Ovary (tissue), 10 donors: ENCODE measurements at places on chromosomes 3 and 15. TPM values are rescaled to one million over a fixed set of nuclear protein-coding genes. Genes with fewer than 3 reads are reported as not detected.

DNA sequence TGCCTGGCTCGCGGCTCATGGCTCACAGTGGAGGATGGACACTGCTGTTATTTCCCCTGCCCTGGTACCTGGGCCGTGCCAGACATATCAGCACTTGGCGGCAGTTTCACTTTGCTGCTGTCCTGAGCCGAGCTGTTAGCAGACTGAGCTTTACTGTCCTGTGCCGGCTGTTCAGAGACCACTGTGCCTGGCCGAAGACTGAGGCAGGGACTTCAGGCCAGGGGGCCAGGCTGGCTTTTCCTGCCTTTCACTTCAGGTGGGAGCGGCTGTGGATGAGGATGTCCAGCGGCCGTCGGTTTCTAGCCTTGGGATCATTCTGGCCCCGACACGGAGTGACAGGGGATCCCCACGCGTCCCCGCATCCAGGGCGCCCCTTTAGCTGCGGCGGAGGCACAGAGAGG, 1.1 kb downstream of the ATP10A start:
- H3K36me3 ChIP-seq, result no peaks in the 10 kb centered on the region
- DNase-seq, result no peak
- no peaks in the 10 kb centered on the region for H3K27me3 ChIP-seq
- H3K4me1 ChIP-seq, result peaks cover 6% of the 10 kb centered on the region

DNA sequence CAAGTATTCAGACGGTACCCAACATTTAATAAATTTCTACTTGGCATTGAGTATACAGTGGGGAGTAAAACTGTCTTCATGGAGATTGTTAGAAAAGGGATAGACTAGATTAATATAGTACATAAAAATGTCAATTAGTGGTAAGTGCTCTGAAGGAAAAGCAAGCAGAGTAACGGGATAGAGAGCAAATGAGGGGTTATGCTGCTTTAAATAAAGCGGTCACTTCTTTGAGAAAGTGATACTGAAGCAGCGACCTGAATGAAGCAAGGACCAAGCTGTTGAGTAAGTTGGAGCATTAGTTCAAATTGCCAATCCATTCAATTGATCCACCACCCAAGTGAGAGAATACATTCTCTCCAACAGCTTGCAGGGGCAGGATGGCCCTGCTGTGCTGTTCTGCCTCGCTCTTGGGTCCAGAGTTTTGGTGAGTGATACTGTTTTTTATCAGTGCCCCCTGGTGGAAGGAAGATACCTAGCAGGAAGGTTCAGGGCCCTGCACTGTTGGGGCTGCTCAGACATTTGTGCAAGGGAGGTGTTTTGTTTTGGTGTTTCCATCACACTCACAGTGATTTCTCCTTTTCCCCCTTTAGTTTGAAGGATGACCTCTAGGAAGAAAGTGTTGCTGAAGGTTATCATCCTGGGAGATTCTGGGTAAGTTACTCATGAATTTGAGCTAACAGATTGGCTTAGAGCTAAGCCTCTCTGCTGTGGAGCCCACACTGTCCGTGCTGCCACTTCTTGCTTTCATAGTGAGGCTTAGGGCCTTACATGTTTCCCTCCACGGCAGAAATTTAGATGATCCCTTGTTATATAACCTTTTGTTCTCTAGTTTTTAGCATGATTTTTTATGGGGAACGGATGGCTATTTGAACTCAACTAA, 69.0 kb downstream of the RAB7A start:
- no peaks in the 10 kb centered on the region for H3K27me3 ChIP-seq
- H3K4me1 ChIP-seq, result peaks cover 8% of the 10 kb centered on the region
- H3K4me3 ChIP-seq, result no peak overlapping the region
- DNase-seq, result peak; percentile 34

- peak within 1 kb of the TSS; percentile 87 for H3K4me3 ChIP-seq
- DNase-seq, result peak; percentile 99
- H3K4me1 ChIP-seq, result peaks cover 2% of the 10 kb centered on the region
- peak within 1 kb of the TSS; percentile 70 for H3K27ac ChIP-seq
- H3K36me3 ChIP-seq, result no peaks in the 10 kb centered on the region
These were observed at the start of the genes EMC7 and PGBD4 for GRCh38 chr15:34101366-34102174. TSS of gene EMC7 (minus strand) at chr15:34101862. CDS start at chr15:34101839, 23 bp downstream. TSS of gene PGBD4 (plus strand) at chr15:34102083. CDS start at chr15:34102532, 449 bp downstream.

DNA sequence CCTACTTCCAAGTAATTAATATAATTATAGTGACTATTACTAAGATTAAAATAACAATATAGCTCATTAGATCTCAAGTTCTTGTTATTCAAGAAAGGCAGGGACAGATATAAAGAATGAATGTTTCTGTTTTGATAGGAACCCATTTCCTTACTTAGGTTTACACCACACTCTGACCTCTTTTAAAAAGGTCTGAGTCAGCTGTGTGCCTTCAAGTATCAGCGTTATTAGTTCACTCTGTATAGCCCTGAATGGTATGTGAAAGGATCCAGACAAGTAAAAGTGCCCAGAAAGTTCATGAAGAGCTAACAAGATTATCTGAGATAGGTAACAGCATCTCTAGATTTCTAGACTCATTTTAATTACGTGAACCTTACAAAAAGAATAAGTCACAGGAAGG, 28.9 kb downstream of the PDCD10 start:
- no peak overlapping the region for H3K4me3 ChIP-seq
- no peaks in the 10 kb centered on the region for H3K36me3 ChIP-seq
- no peaks in the 10 kb centered on the region for H3K4me1 ChIP-seq
- DNase-seq, result no peak

DNA sequence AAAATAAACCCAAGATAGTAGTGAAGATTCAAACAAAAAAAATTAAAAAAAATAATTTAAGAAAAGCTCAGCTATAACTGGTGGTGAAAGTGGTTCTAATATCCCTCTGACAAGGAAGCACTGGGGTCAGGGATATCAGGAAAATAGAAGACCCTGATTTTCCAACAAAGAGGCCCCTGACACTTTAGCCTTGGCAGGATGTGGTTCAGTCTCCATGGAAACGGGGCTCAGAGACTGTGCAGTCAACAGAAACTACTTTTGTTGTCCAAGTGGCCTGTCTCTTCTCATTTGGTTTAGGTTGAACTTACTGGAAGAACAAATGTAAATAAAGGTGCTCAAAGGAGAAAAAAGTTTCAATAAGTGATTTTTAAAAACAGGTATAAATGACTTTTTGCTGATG, 27.2 kb downstream of the INTS14 start:
- no peak overlapping the region for H3K4me3 ChIP-seq
- no peaks in the 10 kb centered on the region for H3K36me3 ChIP-seq
- H3K27ac ChIP-seq, result no peak overlapping the region
- H3K27me3 ChIP-seq, result no peaks in the 10 kb centered on the region
- H3K4me1 ChIP-seq, result no peaks in the 10 kb centered on the region

GRCh38 chr3:194657439-194657838, 14.6 kb downstream of the LSG1 start:
- peaks cover 4% of the 10 kb centered on the region for H3K4me1 ChIP-seq
- H3K27ac ChIP-seq, result no peak overlapping the region
- no peak overlapping the region for H3K4me3 ChIP-seq
- H3K27me3 ChIP-seq, result no peaks in the 10 kb centered on the region

GRCh38 chr3:185251272-185251671, 2.6 kb downstream of the EHHADH start:
- H3K27ac ChIP-seq, result no peak overlapping the region
- no peak overlapping the region for H3K4me3 ChIP-seq
- H3K4me1 ChIP-seq, result no peaks in the 10 kb centered on the region

GRCh38 chr15:96121086-96121920, 209.2 kb upstream of the NR2F2 start:
- no peaks in the 10 kb centered on the region for H3K4me1 ChIP-seq
- H3K27ac ChIP-seq, result no peak overlapping the region
- H3K27me3 ChIP-seq, result no peaks in the 10 kb centered on the region
- H3K36me3 ChIP-seq, result no peaks in the 10 kb centered on the region
- no peak overlapping the region for H3K4me3 ChIP-seq

- no peak for DNase-seq
- H3K36me3 ChIP-seq, result no peaks in the 10 kb centered on the region
- no peak overlapping the region for H3K27ac ChIP-seq
- no peak overlapping the region for H3K4me3 ChIP-seq
- H3K4me1 ChIP-seq, result no peaks in the 10 kb centered on the region
- no peaks in the 10 kb centered on the region for H3K27me3 ChIP-seq
These were observed 139.8 kb upstream of the PROK2 start for GRCh38 chr3:71924721-71925120.

DNA sequence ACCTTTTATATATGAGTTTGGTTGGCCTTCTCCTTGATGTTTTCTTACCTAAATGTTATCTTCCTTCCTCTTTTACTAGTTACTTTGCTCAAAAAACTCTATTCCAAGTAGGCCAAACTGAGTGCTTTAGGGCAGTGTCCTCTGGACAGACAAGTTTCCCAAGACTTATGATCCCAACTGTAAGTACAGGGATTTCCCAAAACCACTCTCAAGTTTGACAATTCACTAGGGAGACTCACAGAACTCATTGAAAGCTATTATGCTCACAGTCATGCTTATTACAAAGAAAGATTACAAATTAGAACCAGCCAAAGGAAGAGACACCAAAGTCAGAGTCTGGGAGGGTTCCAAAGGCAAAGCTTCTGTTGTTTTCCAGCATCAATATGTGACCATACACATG, 534.2 kb upstream of the ALCAM start:
- H3K4me1 ChIP-seq, result no peaks in the 10 kb centered on the region
- H3K27me3 ChIP-seq, result no peaks in the 10 kb centered on the region
- DNase-seq, result no peak
- no peak overlapping the region for H3K27ac ChIP-seq

DNA sequence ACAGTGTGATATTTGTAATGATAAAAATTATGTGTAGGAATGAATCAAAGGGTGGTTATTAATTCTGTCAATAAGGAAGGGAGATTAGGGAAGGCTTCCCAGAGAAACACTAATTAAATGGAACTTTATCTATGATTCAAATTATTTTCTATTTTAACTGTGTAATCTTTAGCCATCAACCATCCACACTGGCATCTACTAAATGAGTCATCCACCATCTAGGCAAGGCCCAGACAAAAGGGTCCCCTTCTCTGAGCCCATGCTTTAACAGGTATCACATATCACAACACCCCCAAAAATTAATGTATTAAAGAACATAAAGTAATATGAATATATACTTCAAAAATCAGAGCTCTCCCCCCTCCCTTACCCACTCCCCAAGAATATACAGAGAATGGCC, 19.9 kb upstream of the TPM1 start:
- H3K4me3 ChIP-seq, result no peak overlapping the region
- no peak for DNase-seq
- no peaks in the 10 kb centered on the region for H3K27me3 ChIP-seq
- no peak overlapping the region for H3K27ac ChIP-seq
- peaks cover 4% of the 10 kb centered on the region for H3K4me1 ChIP-seq
- H3K36me3 ChIP-seq, result no peaks in the 10 kb centered on the region

GRCh38 chr3:128786434-128787020, 60.5 kb downstream of the RAB7A start:
- no peak for DNase-seq
- peaks cover 21% of the 10 kb centered on the region for H3K4me1 ChIP-seq
- no peak overlapping the region for H3K4me3 ChIP-seq
- no peaks in the 10 kb centered on the region for H3K27me3 ChIP-seq
- no peak overlapping the region for H3K27ac ChIP-seq

DNA sequence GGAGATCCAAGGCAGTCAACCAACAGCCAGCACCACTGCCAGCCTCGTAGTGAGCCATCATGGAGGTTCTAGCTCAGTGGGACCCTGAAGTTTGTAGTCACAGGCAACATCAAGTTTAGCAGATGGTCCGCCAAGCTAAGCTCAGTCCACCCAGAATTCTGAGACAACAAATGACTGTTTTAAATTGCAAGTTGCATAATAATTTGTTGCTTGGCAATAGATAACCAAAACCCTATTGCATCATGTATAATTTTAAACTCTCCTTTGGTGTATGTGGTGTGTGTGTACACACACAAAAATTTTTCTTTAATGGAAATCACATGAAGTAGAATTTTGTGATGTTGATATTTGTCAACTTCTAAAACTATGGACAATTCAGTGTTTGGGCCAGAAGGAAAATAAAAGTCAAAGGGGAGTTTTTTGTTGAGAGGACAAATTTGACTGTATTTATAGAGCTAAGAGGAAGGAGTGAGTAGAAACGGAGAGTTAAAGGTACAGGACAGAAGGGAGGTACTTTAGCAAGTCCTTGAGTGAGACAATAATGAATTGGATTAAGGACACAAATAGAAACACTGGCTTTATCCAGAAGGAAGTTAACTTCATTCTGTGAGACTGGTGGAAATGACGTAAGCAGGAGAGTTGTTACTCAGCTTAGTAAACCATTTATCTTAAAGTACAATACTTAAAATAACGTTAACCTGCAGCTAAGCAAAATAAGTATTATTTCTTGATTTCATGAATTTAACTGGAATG, 83.6 kb downstream of the NCEH1 start:
- no peak overlapping the region for H3K4me3 ChIP-seq
- no peaks in the 10 kb centered on the region for H3K27me3 ChIP-seq
- H3K36me3 ChIP-seq, result no peaks in the 10 kb centered on the region
- no peaks in the 10 kb centered on the region for H3K4me1 ChIP-seq
- no peak for DNase-seq
- H3K27ac ChIP-seq, result no peak overlapping the region

- no peaks in the 10 kb centered on the region for H3K4me1 ChIP-seq
- no peak for DNase-seq
- no peak overlapping the region for H3K27ac ChIP-seq
These were observed 46.7 kb downstream of the MESD start for GRCh38 chr15:80942746-80943565.

DNA sequence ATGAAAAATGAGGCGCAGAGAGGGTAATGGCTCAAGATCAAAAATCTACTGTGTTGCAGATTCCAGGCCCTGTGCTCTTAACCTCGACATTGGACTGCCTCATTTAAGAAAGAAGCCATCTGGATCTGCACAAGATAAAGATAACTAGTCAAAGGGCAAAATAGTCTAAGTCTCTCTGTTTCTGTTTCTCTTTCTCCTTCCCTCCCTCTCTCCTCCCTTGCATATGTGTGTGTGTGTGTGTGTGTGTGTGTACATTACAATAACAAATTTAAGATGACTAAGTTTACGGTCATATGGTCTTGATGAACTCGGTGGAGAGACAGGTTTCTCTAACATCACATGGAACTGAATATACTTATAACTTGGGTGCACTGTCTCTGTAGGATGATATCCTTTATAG, 69.2 kb downstream of the MEIS2 start:
- H3K4me1 ChIP-seq, result peaks cover 16% of the 10 kb centered on the region
- H3K27me3 ChIP-seq, result no peaks in the 10 kb centered on the region
- H3K36me3 ChIP-seq, result no peaks in the 10 kb centered on the region
- no peak overlapping the region for H3K4me3 ChIP-seq

DNA sequence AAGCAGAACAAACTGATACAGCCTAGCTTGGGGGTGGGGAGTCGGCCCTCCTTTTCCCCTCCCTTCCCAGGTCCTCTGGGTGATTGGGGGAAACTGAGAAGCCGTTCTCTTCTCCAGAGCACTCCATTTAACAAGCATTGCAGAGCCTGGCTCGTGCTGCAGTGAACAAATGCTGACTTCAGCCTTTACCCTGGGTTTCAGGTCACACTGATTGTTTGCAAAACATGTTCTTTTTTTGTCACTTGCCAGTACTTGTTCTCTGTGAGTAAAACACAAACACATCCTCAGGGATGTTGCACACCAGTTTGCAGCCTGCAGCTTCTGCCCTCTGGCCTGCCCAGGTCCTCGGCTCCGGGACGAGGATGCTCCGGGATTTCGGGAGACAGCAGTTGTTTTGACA, 132.8 kb downstream of the PGPEP1L start:
- H3K27me3 ChIP-seq, result no peaks in the 10 kb centered on the region
- H3K4me1 ChIP-seq, result peaks cover 23% of the 10 kb centered on the region
- H3K36me3 ChIP-seq, result no peaks in the 10 kb centered on the region
- DNase-seq, result no peak
- peak overlapping the region; percentile 64 for H3K27ac ChIP-seq

- H3K27ac ChIP-seq, result no peak overlapping the region
- no peak overlapping the region for H3K4me3 ChIP-seq
- H3K27me3 ChIP-seq, result no peaks in the 10 kb centered on the region
These were observed 56.4 kb downstream of the PLCH1 start for GRCh38 chr3:155688481-155688880.

Gene AHSG
- not detected for total RNA-seq

Gene ROPN1
- total RNA-seq, result not detected

Gene EPHA3
- total RNA-seq, result 1.6 TPM

Gene LINGO1
- 4.5 TPM for total RNA-seq

Gene DNASE1L3
- 0.80 TPM for total RNA-seq

Gene LAMB2
- 457 TPM for total RNA-seq
